ENCODE measurements at places on chromosomes 1 and 21. TPM values are rescaled to one million over a fixed set of nuclear protein-coding genes. Genes with fewer than 3 reads are reported as not detected.

- DNase-seq, result no peak
These were observed 19.8 kb upstream of the DDAH1 start for GRCh38 chr1:85484716-85485115.

DNA sequence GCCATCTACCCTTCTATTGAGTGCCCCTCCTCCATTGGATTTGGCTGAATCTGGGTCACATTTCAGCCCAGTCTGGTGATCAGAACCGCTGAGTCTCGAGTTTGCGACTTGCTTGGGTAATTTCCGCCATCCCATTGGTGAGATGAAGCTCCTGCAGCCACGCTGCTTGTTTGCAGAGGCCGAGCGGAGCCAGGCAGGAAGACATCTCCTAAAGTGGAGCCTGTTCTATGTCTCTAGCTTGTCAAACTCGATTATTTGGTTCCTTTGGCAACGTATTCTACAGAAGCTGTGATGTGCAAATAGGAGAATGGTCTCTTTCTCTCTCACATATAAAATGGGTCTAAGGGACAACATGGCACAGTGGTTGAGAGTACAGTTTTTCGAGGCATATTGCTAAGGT is 206.8 kb upstream of the PLXNA2 start:
- no peak for DNase-seq

GRCh38 chr21:26795866-26796329 is 49.3 kb downstream of the ADAMTS1 start:
- DNase-seq, result peak; percentile 43

DNA sequence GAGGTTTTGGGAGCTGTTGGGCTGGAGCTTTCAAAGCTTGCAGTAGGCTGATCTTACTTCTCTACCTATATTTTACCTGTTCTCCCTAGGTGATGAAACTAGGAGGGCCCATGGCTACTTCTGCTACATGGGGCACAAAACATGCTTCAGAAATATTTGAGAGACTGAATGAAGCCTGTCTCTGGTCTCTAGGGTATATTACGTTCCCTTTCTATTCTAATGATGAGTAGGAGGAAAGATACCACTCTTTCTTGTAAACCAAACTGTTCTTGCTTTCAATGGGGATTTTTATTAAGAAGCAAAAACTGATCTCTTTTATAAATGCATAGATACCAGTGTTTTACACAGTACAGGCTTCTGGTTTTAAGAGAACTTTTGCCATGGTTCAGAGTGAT is 103.1 kb downstream of the GALNT2 start:
- DNase-seq, result no peak

- DNase-seq, result no peak
These were observed 17.6 kb upstream of the PEX10 start for GRCh38 chr1:2429780-2430591.

DNA sequence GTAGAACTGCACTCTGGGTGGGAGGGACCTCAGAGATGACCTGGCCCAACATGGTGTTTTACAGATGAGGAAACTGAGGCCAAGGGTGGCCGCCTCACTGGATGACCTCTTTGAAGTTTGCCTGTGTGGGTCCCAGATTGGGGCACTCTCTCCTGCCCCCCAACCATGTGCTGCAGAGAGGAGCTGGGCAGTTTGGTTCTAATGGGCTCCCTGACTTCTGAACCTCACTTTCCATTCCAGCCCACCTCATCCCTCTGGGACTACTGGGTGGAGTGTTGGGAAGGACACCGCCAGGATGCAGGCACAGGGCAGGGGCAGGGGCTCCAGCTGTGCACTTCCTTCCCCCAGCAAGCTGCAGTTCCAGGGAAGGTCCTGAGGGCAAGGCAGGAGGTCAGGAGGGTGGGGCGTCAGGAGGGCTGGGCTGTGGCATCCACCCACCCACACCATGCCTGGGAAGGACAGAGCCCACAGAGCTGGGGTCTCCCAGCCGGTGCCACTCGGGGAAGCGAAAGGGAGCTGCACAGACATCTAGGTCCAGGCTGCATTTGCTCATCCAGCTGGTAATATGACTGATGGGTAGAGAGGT is 10.3 kb upstream of the EPS8L3 start:
- DNase-seq, result no peak

MYOCOS gene
- 0.26 TPM for polyA plus RNA-seq

IGSF9 gene
- 15.1 TPM for polyA plus RNA-seq
